Daoy (cell line): ENCODE measurements at places on chromosomes 7 and 10. TPM values are rescaled to one million over a fixed set of nuclear protein-coding genes. Genes with fewer than 3 reads are reported as not detected.
A peak's percentile ranks its signal among the peaks of the same experiment; 100 is the strongest.

GRCh38 chr10:71715026-71715425, 4.6 kb downstream of the C10orf105 start:
- DNase-seq = no peak

- no peak for DNase-seq
Measured at GRCh38 chr10:103111918-103112877, 80.9 kb downstream of the NT5C2 start.

MKRN1 gene
- total RNA-seq = 55.5 and 61.4 TPM in 2 replicates

DNA sequence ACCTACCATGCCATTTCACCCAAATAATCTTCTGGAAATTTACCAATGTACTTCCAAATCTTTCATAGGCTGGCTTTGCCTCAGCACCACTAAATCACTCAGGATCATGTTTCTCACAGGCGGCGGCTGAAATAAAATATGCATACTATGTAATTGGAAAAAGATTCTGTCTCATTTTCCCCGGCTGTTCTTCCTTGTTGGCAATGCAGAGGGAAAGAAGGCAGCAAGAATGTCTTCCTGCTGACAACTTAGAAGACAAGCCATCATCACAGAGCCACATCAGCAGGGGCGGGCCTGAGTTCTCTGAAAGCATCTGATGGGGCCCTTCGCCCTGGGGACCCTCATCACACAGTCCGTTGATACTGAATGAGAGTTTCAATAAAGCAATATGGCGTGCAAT, 39.2 kb upstream of the COL1A2 start:
- DNase-seq = no peak

DNA sequence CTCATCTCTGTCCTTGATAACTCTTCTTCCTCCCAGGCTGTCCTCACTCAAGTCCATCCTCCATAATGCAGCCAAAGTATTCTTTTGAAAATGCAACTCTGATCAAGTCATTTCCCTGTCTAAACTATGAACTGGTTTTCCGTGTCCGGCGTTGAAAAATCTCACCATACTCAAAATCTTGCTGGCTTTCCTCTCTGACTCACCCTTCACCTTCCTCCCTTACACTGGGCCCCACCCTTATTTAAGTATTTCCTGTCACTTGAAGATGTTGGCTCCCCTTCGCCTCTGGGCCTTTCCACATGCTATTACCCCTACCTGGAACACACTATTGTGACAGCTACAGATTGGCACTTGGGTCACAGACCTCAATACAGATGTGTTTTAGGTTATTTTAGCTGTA, 515.6 kb downstream of the INHBA start:
- DNase-seq = peak; percentile 30

DNA sequence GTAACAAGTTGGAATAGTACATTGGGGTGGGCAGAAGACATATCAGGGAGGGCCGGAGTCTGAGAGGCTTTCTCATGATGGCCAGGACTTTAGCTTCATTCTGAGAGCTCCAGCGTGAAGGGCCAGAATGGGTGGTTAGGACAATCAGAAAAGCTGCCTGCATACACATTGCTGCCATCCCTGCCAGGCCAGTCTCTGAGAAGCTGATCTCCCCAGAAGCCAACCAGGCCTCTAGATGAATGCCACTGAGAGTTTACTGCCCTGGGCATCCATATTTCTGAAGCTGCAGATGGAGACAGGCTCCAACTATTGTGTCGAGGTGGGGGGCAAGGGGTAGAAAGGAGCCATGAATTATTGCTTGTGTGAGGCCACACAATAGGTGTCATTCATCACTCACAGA, 32.0 kb upstream of the ARHGAP22 start:
- no peak for DNase-seq

- DNase-seq = no peak
Measured at GRCh38 chr10:128963211-128964099, 503.6 kb upstream of the MGMT start.

DNA sequence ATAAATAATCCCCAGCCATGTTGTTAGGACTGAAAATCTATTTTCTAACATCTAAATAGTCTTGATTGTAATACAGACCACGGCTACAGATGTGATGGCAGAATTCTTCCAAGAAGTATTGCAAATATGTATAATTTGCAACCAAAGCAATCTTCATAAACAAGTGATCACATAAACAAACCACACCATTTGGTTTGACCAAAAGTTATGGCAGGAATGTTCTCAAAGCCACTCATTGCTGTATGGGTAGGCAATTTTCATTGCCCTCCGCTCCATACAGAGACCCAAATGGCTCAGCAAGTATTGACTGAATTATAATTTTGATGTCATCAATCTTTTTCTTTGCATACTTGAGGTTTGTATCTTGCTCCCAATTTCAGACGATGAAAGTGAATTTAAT, 19.0 kb upstream of the RHOBTB1 start:
- peak; percentile 13 for DNase-seq

TAS2R5 gene
- total RNA-seq = 0.06 TPM in 1 of 2 replicates, not detected in the other
